ENCODE measurements at places on chromosomes 2 and 18.

- peak; percentile 46 for DNase-seq
Measured at GRCh38 chr2:44479127-44479887, 117.6 kb downstream of the CAMKMT start.

GRCh38 chr2:39127973-39128372, 7.1 kb upstream of the SOS1 start:
- DNase-seq = no peak

DNA sequence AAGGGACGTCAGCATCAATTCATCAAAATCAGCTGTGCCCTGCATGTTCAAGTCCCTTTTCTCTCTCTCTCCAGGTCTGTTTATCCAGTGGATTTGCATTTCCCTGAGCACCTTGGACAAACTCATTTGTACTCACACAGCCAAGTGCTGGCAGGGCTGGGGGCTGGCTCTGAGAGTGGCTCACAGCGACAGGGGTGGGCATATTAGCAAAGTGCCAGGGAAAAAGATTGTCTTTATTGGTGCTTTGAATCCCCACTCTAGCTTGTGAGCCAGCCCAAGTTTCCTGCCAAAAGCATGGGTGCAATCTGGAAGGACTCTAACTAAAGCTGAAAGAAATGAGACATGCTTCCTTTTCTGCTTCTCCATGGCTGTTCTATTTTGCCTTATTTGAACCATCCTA, 56.6 kb downstream of the ACOXL start:
- no peak for DNase-seq

- DNase-seq = no peak
Measured at GRCh38 chr2:12507295-12507694, 209.4 kb upstream of the TRIB2 start.

DNA sequence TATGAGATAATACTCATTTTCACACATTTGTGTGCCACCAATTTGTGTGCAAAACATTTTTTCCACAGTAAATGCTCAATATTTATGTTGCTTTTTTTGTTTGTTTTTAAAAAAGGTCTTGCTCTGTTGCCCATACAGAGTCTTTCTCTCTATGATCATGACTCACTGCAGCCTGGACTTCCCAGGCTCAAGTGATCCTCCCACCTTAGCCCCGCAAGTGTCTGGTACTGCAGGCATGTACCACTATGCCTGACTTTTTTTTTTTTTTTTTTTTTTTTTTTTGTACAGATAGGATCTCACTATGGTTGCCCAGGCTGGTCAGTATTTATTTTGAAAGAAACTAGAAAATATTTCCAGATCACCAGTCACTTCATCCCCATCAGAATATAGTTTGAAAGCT, 297.8 kb upstream of the GYPC start:
- no peak for DNase-seq

DNA sequence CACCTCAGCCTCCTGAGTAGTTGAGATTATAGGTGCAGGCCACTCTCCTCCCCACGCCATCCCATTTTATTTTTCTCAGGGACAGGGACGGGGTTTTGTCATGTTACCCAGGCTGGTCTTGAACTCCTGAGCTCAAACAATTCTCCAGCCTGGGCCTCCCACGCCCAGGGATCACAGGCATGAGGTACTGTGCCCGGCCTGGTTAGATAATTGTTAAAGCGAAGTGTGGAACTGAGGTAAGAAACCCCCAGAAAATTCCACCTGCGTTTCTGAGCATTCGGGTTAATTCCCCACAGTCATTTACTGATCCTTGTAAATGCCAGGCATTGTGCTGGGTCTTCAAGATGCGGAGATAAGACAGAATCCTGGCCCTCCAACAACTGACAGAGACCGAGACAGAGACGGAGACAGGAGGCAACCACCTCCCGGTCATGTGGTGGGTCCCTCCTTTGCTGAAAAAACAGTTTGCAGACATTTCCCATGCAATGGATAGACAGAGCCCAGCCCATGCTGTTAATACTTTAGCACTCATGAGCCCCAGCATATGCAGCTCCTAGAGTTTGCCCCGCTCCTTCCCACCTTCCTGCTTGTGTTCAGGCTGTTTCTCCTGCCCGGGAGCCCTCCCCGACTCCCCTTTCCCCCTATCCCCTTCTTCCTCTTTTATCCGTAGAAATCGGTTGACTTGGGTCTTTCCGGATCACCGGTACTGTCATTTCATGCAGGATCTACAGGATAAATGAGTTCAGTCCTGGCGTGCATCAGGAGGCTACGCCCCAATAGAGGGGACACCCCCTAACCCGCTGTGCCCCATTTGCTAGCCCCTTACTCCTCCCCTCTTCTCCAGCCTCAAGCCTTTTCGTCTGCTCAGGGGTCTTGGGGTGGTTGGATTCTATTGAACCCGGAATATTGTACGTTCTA, 1.6 kb upstream of the RHOB start:
- no peak for DNase-seq

DNA sequence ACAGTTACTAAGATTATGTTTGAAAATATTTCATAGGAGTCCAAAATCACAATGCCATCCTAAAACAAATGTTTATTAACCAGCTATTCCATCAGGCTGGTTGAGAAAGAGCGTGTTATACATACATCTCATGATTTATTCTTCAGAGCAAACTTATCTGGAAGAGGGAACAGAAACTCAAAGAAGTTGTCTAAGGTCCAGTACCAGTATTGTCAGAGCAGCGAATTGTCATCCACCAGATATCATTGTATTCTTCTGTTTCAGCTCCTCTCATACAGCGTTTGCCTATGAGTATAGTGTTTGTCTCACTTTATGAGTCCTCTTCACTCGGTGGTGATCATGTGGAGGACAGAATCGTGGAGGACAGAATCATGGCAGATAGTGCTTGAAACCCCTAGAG, 238.2 kb downstream of the OSR1 start:
- no peak for DNase-seq

DNA sequence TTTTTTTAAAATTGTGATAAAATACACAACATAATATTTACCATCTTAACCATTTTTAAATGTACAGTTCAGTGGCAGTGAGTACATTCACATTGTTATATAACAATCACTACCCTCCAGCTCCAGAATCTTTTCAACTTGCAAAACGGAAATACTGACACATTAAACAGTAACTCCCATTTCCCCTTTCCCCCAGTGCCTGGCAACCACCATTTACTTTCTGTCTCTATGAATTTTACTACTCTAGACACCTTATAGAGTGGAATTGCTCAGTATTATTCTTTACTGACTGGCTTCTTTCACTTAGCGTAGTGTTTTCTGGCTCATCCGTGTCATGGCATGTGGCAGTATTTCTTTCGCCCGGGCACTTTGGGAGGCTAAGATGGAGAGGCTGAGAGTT, 32.6 kb downstream of the FASTKD2 start:
- no peak for DNase-seq

DNA sequence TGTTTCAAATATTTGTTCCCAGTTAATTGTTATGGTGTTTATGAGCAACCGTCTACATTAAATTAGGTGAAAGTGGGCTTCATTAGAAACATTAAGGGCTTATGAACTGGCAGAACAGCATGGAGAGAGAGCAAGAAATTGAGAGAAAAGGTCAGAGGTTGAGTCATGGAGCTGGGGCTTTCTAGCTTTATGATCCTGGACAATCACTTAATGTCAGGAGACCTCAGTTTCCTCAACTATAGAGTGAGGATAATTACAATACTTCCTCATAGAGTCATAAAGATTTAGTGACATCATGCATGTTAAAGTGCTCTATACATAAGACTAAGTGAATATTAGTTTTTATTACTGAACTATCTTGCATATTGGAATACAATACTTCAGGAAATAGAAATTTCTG, 83.9 kb downstream of the PLCL1 start:
- DNase-seq = no peak

DNA sequence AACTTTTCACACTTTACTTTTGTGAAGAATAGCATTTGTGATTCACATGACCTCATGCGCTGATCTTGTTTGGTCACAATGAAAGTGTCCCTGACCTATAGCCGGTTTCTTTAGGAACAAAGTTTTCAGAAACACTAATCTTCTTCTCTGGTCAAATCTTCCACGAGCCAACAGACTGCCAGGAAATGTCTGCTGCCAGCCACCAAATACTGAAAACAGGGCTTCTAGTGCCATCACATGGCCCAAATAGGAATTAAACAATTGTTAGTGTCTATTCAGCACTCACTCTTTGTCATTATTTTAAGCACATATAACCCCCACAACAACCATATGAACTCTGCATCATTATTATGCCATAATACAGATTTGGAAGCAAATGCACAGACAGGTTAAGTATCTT, 286.5 kb upstream of the SYT4 start:
- DNase-seq = no peak

DNA sequence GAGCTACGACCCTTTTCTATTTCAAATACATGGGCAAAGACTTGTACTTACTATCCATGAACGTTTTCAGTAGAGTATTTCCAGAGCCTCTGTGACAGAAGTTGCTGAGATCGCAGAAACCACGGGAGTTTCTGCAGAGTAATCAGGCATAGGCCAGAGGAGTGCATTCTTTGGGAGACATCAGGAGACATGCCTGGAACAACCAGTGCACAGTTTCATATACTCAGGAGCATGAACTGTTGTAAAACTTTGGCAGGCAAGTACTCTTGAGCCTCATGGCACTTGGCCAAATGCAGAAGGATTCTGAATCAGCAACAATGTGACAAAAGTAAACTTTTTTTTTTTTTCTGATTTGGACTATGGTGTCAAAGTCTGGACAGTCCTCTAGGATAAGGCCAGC, 307.1 kb downstream of the GRB14 start:
- DNase-seq = no peak

DNA sequence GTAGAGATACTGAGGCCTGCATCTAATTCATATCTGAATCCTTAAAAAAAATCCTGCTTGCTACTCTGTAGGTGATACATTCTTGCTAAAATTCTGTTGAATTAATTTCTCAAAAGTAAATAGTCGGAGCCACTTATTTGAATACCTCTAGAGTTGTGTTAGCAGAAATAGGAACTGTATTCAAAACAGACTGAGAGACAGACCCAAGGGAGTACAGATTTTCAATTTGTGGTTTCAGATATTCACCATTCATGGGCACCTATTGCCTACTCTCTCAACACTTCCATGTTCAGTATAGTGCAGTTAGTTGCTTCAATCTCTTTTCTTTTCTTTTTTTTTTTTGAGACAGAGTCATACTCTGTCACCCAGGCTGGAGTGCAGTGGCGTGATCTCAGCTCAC, 46.6 kb upstream of the CTLA4 start:
- DNase-seq = no peak

GRCh38 chr2:794554-795241, 117.5 kb upstream of the TMEM18 start:
- peak; percentile 54 for DNase-seq

GRCh38 chr2:20104900-20105545, 53.6 kb upstream of the LAPTM4A start:
- DNase-seq = no peak

GRCh38 chr2:239642406-239643004, 241.7 kb upstream of the HDAC4 start:
- DNase-seq = no peak

Measured in left hindlimb (tissue), 1 donor.